ENCODE measurements at places on chromosomes 2 and 18.

GRCh38 chr2:23009545-23010149 is 375.3 kb upstream of the KLHL29 start:
- DNase-seq = no peak

DNA sequence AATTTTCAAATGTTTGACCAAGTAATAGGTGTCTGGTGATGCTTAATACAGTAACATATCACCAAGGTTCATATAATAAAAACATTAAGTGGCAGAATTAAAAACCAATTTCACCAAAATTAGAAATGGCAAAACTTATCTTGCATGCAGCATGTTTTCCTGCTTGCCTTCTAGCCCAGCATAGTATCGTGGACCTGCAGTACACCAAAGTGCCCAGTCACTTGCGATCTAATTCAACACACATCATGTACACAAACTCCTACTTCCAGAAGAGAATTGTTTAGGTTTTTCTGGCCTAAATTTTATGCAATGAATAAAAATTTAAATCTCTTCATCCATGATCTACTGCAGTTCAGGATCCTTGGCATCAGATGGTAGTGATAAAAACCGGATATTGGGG is 28.9 kb downstream of the LPIN2 start:
- DNase-seq = no peak

GRCh38 chr2:132564065-132564464 is 105.9 kb downstream of the LYPD1 start:
- no peak for DNase-seq

DNA sequence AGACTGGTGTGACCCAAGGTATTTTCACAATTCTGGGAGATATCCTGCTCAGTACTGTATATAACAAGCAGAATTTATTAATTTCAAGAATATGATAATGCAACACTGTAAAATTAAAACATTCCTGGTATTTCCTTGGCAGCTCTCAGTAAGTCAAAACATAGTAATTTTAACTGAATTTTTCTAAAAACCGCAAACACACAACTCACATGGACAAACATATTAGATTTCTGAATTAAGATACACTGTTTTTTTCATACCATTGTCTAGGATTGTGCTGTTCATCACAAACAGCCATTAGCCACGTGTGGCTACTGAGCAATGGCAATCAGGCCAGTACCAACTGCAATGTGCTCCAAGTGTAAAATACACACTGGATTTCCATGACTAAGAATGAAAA is 29.6 kb downstream of the LPIN2 start:
- DNase-seq = no peak

DNA sequence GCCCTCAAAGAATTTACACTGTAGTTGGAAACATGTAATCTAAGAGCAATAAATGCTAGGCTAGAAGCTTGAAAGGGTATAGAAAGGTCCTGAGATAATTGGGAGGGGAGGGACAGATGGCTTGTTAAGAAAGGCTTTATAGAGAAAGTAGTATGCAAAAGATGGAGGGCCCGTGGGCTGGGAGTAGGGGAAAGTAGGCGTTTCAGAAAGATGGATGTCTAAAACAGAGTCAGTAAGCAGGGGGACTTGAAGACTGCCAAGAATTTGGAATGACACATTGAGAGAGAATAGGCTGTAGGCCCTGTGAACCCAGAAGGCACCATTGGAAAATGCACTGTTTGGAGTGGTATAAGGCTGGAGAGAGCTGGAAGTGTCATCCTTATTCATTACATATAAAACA is 822 bp downstream of the PSMG2 start:
- DNase-seq = peak; percentile 38

DNA sequence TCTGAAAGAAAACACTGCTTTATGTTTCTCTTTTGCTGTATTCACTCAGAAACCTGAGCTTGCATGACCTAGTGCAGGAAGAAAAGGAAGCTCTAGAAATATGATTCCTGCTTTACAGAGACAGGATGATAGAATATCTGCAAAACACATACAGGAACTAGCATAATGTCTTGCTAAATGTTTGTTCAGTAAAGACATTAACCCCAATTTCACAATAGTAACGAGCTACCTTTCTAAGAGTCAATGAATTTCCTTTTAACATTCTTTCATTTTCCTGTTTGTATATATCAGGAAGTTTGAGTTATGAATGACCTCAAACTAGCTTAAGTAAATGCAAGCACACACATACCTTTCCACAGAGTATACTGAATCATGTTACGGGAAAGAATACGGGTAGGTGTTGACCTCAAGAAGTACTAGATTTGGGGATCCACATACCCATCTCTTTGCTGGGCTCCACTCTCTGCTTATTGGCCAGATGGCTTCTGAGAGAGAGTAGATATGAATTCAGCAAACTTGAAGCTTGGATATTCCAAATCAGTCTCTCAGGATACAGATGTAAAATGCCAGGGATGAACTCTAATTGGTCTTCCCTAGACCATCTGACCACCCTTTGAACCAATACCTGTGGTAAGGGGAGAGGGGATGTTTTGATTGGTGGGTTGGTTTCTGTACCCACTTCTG is 18.2 kb upstream of the ACSL3 start:
- peak; percentile 26 for DNase-seq

DNA sequence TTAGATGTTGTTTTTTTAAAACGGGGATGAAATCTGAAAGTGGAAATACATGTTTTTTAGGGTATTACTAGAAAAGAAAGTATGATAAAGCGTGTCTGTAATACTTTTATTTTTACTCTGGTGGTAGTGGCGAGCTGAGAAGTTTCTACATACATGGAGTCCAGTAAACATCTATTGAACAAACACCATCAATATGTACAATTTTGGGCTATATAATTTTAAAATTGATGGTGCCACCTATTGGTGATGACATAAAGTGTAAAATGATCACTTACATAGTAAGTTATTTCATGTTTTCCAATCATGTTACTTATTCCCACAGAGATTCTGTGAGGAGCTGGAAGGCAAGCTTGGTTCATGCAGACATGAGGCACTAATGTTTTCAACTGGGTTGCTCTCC is 31.5 kb upstream of the NFE2L2 start:
- peak; percentile 44 for DNase-seq

GRCh38 chr2:161956738-161957137 is 117.3 kb downstream of the DPP4 start:
- DNase-seq = no peak

DNA sequence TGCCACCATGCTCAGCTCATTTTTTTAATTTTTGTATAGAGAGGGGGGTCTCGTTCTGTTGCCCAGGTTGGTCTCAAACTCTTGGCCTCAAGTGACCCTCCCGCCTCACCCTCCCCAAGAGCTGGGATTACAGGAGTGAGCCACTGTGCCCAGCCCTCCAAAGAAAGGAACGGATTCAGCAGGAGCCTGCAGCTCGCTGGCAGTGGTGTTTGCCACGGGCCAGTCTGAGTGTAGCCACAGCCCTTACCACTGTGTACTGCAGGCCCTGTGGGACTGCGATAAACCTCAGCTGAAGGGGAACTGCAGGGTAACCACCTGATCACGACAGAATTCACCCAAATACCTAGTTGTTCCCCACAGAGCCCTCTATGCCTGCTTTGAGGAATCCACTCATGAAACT is 6.8 kb downstream of the COPS9 start:
- no peak for DNase-seq

GRCh38 chr2:86632672-86633071 is 9.0 kb upstream of the RNF103 start:
- no peak for DNase-seq

- DNase-seq = no peak
Observed at GRCh38 chr18:9428301-9428706, 47.0 kb upstream of the RALBP1 start.

DNA sequence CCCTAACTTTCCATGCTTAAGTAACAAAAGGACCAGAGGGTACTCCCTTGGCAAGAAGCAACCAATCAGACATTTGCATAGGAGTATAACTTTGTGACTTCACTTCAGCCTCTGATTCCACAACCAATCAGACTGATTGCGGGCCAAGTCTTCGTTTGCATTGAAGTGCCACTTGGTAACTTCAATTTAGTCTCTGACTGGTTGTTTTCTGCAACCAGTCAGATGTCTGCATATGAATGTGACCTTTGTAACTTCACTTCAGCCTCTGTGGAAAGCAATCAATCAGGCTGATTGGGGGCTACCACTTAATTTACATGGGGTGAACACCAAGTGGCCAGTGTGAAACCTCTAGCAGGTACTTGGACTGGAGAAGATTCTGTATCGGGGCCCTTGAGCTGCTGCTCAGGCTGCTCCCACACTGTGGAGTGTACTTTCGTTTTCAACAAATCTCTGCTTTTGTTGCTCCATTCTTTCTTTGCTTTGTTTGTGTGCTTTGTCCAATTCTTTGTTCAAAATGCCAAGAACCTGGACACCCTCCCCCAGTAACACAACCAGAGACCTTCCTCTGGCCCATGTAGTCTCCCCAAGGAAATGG is 241.5 kb downstream of the ACKR3 start:
- no peak for DNase-seq
